ENCODE measurements at places on chromosomes 1 and 21.

- DNase-seq: no peak
Measured at GRCh38 chr1:92410706-92411105, 76.0 kb downstream of the GFI1 start.

- no peak for DNase-seq
Measured at GRCh38 chr1:35505911-35506798, 51.0 kb downstream of the KIAA0319L start.

DNA sequence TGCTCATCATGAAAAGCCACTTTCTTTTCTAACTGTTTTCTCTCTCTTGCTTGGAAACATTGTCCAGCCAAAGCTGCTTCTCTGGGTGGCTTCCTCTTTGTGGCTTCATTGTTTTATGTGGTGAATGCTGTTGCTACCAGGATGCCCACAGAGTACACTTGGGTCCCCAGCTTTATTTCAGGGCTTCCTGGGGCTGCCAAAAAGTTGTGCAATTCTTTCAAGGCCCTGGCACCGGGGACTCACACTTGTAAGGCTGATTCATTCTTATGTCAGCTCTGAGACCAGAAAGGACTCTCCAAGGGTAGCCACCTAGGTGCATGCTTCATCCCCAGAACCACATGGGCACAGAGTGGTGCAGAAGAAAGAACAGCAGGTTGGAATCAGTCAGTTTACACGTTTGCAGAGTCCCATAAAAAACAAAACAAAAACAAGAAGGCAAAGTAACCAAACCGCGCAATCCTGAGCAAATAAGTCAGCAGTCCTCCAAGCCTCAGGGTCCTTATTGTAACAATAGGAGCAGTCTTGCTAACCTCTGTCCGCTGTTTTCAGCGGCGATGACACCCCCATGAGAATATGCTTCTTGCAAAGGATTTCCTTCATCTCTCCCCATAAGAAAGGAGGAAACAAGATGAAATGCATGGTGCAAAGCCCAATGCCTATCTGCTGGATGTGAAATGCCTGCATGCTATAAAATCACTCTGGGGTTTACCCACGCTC is 89.9 kb upstream of the SSX2IP start:
- DNase-seq: no peak

GRCh38 chr1:235293322-235293942 is 34.5 kb downstream of the ARID4B start:
- DNase-seq: no peak

DNA sequence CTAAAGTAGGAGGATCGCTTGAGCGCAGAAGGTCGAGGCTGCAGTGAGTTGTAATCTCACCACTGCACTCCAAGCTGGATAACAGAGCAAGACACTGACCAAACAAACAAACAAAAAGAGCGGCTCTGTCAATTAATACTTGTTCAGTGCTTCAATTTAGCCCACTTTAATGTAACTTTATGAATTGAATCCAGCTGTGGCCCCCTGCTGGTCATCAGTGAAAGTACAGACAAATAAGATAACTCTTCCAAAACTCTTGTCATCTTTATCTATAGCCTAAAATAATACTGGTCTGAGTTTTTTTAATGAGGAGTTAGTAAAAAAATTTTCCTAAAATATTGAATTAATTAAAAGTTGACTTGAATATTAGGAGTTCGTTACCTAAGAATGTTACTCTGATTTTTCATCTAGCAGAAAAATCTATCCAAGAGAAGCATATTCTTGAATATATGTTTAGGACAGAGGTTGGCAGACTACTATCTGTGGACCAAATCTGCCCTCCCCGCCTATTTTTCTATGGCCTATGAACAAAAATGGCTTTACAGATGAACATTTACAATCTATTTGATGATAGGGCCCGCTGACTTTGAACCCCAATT is 26.1 kb downstream of the ATP5PF start:
- no peak for DNase-seq

DNA sequence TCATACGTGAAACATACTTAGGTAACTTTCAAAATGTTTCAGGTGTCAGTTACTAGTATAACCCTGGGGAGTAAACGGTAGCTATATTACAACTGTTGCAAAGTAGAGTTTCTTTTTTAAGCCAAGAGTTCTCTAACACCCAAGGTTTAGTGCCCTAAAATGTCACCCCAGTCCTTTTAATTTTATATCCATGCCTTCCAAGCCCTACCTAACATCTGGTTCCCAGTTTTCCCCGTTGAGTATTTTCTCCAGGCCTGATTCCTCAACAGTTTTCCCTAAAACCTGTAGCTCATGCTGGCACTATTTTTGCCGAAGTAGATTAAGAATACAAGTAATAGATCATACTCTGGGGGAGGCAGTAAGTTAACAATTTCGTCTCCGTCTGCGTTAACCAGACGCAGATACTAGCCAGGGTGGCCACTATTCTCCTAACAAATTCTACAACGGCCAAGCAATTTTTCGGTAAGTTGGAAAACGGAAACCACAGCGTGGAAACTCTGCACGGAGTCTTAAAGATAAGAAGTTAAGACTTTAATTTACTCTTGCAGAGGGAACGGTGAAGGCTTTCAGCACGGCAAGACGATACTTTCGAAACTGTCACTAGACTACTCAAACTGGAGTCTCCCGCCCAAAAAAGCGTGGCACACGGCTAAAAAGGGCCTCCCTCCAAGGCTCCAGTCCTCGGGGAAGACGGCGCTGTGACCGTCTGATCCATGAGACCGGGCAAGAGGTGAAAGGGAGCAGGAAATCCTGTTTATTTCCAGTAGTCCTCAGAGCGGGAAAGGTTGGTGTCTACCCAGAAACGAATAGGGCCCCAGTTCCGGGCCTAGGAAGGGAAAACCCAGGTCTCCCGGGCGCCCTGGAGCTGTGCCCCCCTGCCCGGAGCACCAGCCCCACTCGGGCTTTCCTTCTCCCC is 945 bp downstream of the SRSF4 start:
- DNase-seq: no peak

DNA sequence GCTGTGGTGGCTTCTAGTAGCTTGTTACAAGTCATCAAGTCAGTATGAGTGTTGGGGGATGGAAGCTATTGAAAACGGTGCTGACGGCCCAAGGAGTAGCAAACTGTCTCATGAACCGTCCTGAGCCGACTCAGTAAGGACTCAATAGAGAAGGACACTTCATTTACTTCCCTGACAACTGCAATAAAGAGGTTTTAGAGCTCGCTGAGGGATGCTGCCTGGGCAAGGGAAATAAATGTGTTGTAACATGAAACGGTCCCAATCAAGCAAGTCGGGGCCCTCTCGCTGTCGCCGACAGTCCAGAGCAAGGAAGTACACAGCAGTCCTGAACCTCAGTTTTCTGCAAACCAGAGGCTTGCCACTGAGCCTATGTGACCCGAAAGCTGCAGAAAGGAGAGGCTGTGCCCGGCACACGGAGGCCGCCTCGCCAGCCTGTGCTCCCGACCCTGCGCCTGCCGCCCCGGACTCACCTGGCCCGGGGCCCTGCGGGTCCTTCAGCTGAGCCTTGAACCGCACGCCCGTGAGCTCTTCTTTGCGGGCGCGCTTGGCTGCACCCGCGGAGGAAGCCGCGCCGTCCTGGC is 423 bp downstream of the URB1 start:
- no peak for DNase-seq

All from activated CD4-positive, CD25-positive, alpha-beta regulatory T cell (primary cell).